Neural crest cell (in vitro differentiated cells): ENCODE measurements at places on chromosomes 7 and 10. TPM values are rescaled to one million over a fixed set of nuclear protein-coding genes. Genes with fewer than 3 reads are reported as not detected.

GRCh38 chr10:119263951-119264617, 56.7 kb downstream of the GRK5 start:
- DNase-seq = no peak

DNA sequence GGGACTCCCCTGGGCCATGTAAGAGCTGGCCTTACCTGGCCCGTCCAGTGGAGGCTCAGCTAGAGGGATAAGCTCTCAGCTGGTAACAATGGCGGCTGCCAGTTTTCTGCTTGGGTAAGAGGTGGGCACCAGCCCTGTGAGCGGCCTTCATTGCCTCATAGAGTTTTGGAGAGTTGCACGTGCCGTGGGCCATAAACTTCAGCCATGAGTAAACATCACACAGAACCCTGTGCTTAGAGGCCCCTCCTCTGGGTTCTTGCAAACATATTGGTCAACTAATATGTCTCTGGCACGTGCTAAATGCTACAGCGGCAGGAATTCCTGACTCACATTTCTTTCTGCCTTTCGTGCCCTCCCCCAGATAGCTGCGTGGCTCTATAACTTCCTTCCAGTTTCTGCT, 103.9 kb upstream of the LEP start:
- no peak for DNase-seq

DNA sequence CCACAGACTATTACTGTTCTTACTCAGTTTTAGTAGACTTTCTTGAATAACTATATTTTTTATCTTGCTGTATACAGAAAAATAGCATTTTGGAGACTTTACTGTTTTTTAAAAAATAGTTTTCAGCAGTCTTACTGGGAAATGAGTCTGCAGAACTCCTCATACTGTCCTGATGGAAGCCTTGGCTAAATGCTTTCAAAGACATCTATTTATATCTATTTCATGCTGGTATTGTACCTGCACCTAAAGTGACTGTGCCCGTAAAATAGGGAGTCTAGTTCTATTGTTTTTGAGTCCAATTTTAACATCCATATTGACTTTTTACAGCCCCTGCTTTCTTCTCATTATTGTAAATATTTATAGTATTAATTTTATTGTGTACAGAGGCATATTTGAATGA, 288.6 kb upstream of the CDC14C start:
- DNase-seq = no peak

DNA sequence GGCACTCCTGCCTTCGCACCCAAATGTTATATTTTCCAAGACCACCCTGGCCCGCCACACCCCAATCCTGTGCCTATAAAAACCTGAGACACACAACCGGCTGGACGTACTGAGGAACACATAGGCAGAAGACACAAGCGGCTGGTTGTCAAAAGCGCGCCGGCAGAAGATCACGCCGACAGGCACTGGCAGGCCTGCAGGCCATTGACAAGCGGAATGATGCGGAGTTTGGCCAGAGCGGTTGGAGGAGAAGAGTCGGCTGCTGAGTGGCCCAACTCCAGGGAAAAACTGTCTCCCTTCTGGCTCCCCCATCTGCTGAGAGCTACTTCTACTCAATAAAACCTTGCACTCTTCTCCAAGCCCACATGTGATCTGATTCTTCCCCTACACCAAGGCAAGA, 39.7 kb upstream of the SAMD8 start:
- DNase-seq = no peak

- no peak for DNase-seq
Observed at GRCh38 chr10:72034040-72034499, 54.3 kb downstream of the SPOCK2 start.

DNA sequence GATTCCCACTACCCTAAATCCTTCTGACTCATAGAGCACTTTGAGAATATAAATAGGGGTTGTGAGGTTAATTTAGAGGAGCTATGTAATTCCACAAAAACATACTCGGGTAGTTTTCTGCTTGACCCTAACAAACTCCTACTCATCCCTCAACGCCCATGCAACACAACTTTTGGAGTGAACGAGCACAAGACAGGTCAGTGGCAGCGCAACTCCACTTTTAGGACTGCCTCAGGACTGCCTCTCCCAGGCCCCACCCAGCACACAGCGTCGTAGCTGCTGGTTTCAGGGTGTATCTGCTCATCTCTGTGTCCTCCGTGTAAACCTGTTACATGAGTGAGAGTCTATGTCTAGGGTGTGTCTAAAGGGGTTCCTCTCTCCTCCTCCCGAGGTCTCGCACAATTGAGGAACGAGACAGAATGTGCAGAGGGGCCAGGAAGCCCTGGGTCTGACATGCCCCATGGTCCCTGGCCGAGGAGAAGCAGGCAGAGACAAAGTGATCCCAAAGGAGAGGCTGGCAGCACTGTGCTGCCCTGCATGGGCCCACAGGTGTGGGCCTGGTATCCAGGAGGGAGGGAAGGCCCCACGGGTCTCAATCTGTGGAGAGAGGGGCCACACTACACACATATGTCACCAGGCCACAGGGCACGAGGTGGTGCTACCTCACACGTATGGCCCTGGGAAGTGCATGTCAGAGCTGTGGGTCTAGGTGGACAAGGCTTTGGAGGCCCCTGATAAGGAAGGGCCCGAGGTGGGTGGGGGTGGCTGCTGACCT, 45.5 kb downstream of the CAMK2B start:
- DNase-seq = no peak

DNA sequence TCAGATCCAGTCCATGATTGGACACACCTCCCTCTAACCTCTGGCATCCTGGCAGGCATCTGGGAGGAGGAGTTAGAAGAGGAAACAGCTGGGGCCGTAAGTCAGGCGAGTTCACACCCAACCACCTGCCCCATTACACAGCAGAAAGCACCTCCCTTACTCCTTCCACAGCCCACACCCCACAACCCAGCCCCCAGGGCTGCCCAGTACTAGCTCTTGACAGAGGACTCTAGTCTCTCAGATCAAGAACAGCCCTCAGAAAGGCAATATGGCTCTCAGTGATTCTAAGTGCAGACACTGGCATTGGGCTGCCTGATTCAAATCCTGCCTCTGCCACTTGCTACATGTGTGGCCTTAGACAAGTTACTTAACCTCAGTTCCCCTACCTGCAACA, 34.1 kb downstream of the KCNMA1 start:
- no peak for DNase-seq

GRCh38 chr7:48528646-48529045, 357.4 kb downstream of the ABCA13 start:
- DNase-seq = no peak

- DNase-seq = no peak
Observed at GRCh38 chr10:30365883-30366282, 16.8 kb upstream of the MTPAP start.

- DNase-seq = no peak
Observed at GRCh38 chr10:53135213-53135896, 362.8 kb upstream of the MBL2 start.

DNA sequence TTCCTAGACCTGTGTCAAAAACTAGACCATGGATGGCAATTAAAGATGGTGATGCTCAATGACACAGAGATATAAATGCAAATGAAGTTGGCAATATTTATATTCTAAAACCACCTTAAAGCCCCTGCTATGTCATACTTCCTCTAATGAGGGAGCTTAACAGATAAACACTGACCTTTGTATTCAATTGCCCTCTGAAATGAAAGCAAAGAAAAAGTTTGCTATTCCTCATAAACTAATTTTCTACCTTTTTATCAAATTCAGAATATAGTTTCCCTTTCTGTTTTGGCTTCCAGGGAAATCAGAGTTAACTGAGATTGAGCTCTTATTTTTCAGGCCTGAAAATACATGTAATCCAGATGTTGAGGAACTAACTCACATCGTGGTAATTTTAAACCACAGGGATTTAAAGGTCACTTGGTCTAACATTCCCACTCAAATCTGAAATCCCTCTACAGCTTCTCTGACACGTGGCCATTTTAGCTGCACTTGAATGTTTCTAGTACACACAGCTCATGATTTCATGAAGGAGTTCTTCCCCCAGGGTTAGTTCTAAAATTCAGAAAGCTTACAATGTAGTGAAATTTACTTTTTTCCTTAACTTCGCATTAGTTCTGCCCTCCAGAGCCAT, 37.9 kb upstream of the ABCB5 start:
- no peak for DNase-seq

DNA sequence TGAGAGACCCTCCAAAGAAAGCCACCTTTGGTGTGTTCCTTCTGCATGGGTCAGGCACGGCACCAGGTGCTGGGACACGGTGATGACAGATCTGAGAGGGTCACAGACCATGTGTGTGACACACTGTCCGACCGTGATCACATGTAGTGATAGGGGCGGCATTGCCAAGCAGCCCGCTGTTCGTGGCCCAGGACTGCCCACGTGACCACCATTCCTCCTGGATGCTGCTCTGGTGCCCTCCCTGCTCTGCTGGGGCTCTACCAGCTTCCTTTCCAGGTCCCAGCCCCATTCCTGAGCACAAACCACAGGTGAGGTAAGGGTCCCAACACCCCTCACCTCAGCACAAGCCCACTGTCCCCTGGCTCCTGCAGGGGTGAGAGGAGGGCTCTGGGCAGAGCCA, 10.1 kb upstream of the SLC18A3 start:
- DNase-seq = no peak

GRCh38 chr10:660413-660969, 29.0 kb downstream of the DIP2C start:
- no peak for DNase-seq

GRCh38 chr10:125543796-125544195, 139.2 kb downstream of the TEX36 start:
- no peak for DNase-seq

SPDYE16 gene
- 0.35 TPM in 1 of 2 replicates, not detected in the other for total RNA-seq

ANAPC16 gene
- 53.2 and 57.5 TPM in 2 replicates for total RNA-seq

ASB15 gene
- total RNA-seq = not detected in 2 replicates

HHEX gene
- total RNA-seq = not detected in 2 replicates
